ENCODE measurements at places on chromosomes 13 and 19.

GRCh38 chr19:288911-289310 is 2.3 kb downstream of the PLPP2 start:
- DNase-seq: no peak

GRCh38 chr13:100156788-100157187 is 67.9 kb downstream of the PCCA start:
- no peak for DNase-seq

GRCh38 chr13:27810461-27810860 is 18.2 kb downstream of the GSX1 start:
- DNase-seq: no peak

DNA sequence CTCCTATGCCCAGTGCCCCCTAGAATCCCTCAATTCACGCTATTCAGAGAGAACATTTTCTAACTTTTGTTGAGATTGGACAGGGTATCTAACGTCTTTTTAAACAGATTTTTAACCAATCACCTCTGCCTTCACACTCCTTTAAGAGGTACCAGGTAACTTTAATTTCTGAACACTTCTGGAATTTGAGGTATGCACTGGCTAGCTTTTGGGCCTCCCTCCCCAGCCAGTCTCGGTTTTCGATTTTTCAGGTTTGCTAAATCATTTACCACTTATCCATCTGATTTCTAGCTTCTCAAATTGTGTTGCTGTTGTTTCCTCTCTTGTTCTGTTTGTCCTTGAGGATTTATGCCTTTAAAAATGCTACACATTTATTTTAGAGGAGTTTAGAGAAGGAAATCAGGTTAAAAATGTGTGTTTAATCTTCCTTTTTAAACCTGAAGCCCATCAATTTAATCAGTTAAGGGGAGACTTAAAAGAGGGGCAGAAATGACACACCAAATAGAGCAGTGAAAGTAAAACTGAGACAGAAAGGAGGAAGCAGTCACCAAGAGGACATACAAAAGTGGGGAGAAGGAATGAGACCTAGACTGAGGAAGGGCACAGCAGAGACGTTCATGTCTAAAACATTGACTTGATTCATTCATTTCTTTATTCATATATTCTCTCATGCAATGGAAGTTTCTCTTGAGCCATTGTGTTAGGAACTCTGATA is 139.6 kb upstream of the HTR2A start:
- no peak for DNase-seq

DNA sequence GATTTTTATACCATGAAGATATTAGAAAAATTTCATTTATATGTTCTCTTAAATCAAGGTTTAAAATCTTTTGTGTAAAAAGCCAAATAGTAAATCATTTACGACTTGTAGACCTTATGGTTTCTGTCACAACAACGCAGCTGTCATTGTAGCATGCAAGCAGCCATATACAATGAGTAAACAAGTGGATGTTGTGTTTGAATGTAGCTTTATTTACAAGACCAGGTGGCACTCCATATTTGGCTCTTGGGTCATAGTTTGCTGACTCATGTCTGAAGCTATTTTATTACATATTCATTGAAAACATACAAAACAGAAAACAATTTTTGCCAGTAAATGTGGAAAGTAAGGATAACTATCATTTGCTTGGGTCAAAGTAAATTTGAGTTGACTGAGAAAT is 930.8 kb downstream of the SLITRK5 start:
- no peak for DNase-seq

DNA sequence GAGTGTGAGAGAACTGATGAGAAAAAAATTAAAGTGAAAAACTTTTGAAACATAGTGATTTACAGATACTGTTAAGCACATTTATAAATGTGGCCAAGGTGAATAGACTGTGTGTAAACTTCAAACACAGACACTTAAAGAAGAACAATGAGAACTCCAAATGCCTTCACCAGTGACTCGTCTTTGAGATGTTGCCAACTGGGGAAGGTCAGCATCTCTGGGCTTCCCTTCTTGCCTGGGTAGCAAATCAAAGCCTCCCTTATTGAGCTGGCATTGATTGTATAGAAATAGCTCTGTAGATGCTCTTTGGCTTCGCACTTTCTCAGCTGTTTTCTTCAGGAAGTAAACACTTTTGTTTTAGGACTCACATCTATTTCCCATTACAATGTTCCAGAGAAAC is 177.3 kb upstream of the SGCG start:
- DNase-seq: no peak

DNA sequence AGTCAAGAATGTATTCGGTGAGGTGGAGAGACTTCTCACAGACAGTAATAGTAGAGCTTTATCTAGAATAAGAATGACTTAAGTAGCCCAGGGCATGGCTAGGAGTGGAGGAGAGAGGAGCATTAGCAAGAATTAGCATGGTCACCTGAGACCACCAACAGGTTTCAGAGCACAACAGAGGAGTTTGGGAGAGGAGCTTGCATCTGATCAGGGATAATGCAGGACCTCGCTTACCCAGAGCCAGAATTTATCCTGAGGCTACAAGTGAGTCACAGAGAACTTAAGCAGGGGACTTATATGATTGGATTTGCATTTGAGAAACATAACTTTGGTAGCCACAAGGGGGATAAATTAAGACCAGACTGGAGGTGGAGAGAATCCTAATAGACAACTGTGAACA is 102.1 kb upstream of the FNDC3A start:
- DNase-seq: no peak

- no peak for DNase-seq
Observed at GRCh38 chr19:55442372-55442961, 633 bp downstream of the SHISA7 start.

DNA sequence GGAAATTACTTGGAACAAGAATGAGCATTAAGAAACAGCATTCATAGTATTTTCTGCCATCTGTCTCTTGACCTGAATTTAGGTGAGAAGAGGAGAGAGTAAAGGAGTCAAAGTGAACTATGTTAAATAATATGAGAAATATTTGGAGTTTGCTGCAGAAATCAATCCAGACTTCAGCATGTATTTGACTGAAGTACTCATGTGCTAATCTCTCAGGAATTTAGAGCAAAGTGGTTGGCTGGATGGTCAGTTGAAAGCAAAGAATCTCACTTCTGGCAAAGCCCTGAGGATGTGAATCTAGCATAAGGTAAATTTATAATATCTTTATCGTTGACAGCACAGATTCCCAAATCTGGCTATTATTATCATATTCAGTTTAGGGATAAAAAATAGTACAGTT is 394.3 kb downstream of the PCDH17 start:
- no peak for DNase-seq

- no peak for DNase-seq
Observed at GRCh38 chr13:90084684-90085290, 1262.7 kb upstream of the MIR17HG start.

GRCh38 chr19:51311351-51312257 is at the start of gene IGLON5:
Gene IGLON5 (plus strand): TSS chr19:51311644. CDS start chr19:51311848, 204 bp downstream.
- no peak for DNase-seq

DNA sequence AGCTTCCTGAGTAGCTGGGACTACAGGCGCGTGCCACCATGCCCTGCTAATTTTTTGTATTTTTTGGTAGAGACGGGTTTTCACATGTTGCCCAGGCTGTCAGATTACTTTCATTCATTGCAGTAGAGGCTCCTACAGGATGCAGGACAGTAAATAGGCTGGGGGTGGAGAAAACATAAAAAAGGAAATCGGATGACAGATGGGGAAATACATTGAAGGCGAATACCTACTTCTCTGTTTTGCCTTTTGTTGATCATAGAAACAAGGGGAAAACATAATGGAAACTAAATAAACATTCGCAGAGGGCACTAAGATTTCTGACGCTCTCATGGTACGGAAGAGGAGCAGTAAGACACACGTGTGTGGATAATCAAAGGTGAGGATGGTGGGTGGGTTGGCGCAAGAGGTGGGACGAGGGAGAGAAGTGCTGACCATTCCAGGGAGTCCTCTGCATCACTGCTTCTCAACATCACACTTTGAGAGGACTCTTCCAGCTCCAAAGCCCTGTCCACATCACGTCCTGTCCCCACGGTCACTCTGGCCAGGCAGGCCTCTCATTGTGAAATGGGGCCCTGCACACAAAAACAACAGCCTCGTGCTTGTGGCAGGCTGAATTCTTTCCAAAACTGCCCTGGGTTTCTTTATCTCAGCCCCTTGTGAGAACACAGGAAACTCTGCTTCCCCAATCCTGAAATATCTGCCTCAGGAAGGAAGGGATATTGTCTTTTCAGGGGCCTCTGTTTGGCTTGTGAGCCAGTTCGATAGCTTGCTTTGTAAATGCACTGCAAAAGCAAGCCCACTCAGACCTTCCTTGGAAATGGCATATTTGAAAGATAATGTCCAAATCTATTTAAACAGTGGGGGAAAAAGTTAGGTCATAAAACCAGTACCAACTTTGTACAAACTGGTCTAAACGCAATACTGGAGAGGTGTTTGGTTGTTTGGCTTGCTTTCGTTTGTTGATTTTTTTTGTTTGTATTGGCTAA is 188.5 kb downstream of the FOXO1 start:
- no peak for DNase-seq

DNA sequence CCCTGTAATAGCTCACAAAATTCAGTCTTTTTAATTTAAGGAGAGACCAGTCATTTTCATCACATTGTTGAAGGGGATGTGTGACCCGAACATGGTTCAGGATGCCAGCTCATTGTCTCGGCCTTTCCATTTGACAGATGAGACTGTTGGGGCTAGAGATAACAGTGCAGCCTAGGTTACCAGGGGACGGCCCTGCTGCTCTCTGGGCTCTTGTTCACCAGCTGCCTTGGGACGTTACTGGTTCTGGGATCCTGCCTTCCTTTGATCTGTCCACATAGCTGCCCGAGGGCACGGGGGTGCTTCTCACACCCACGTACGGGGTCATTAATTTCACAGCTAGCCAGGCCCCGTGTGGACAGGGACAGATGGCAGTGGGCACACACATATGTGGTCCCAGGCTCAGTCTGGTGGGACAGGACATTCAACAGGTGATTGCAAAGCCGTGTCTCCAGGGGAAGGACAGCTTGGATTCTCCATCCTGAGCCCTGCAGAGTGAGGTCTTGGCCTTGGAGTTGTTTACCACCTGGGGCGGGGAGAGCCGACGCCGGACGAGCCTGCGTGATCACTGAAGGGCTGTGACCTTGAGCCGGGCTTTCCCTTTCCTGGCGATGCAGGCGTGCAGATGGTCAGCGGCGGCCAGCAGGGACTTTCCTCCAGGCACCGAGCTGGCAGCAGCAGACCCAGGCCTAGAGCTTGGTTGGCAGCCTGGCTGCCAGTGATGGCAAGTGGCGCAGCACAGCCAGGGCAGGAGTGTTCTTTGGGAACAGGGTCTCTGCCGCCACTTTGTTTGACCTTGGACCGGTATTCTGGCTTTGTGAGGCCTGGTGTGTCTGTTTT is 26.7 kb upstream of the NPAS1 start:
- no peak for DNase-seq

- DNase-seq: no peak
Observed at GRCh38 chr19:13037731-13038130, 42.5 kb downstream of the NFIX start.

DNA sequence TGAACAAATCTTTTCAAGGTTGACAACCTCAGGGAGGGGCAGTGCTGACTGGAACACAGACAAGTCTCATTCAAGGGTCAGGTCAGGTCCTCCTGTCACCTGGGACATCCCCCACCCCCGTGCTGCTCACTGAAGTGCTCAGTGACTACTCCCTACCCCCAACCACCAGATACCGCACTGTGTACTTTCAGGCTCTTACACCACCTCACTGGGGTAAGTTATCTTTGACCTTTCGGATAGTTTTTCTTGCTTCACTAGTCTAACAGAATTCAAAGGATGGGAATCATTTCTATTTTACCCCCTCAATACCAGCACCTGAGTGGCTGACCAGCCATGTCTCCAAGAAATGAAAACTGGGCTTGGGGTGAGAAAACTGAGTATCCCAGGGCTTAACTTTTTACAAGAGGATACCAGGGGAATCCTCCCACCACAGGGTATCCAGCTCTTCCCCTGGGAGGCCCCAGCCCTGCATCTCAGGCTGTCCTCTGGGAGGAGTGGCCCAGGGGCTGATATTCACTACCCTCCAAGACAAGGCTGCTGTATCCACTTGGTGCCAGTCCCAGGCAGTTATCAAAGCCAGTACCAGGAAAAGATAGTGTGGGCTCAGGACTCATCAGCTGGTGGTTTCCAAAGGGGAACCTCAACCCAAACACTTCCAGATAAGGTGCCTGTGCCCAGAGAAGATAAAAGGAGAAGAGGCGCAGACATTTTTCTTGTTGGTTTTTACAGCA is 2.1 kb downstream of the ZNF563 start:
- peak; percentile 21 for DNase-seq

- no peak for DNase-seq
Observed at GRCh38 chr19:868458-869244, 9.2 kb downstream of the CFD start.

DNA sequence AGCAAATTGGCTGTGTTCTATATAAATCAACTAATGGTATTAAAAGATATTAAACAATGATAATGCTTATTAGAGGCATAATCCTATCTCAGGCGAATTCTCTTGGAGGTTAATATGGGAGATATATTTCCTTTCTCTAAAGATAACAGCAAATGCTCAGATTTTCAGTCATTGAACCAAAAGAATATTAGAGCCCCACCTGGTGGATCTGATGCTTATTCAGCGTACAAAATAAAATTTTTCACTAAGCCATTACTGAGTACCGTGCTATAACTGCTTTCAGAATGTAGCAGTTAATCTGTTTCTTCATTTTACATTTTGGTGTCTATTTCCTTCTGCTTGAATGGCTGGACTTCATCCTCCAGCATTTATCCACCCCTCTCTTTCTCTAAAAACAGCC is 143.3 kb upstream of the IPO5 start:
- DNase-seq: no peak

GRCh38 chr13:31191748-31192147 is 8.0 kb upstream of the B3GLCT start:
- DNase-seq: no peak

DNA sequence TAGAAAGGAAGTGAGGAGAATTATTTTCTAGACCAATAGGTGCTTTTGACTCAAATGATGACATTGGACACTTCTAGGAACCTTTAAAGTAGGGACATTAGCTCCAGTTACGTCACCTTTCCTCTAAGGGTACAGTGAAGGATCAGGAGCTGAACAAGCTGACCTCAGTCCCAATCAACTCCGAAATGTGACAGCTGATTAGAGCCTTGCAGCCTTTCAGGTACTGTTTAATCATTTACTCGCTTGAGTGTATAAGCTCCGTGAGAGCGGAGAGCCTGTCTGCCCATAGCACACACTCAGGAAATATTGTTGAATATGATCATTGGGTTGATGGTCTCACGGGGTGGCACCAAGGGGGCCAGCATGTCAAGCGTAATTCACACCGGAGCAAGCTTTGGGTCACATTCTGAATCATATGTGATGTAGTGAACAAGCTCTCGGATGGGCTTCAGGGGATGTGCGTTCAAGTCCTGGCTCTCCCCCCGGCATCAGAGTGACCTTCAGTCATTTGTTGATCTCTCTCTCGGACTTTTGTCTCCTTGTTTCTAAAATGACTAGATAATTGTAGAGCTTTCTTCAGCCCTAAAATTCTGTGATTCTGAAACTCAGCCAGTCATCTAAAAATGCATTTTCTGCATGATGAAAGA is 141.9 kb downstream of the ZIC5 start:
- DNase-seq: no peak
